BE2C (cell line): ENCODE measurements at places on chromosomes 7 and 10.

- no peak for DNase-seq
Measured at GRCh38 chr7:106108991-106109390, 3.1 kb downstream of the SYPL1 start.

DNA sequence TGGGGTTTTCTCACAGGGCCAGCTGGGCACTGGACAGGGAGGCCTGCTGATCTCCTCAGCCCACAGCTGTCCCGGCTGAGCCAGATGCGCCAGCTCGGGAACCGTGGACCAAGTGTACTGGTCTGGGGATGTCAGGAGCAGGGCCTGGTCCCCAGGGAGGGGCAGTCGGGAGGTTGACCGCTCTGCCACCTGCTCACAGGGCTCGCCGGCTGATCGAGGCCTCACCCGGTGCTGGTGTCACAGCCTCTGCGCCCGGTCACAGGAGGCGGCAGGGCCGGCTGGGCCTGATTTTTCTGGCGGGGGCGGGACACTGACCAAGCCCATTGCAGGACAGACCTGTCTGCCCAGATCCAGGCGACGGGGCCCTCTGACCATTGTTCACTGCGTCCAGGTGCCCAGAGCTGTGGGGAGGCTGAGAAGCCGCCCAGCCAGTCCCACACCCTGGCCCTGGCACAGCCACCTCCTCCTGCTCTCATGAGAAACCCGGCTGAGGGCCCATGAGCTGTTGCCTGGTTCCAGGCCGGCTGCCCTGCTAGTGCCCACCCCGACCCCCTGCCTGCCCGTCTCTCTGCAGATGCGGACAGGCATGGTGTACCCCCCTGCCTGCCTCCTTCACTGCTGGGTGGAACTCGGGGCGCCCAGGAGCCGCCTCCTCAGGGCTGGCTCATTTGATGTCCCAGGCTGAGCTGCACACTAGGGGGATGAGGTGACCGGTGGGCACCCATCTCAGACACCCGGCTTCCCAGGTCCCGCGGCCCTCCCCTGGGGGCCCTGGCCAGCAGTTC is 3.0 kb upstream of the TMEM184A start:
- DNase-seq: peak; percentile 18

DNA sequence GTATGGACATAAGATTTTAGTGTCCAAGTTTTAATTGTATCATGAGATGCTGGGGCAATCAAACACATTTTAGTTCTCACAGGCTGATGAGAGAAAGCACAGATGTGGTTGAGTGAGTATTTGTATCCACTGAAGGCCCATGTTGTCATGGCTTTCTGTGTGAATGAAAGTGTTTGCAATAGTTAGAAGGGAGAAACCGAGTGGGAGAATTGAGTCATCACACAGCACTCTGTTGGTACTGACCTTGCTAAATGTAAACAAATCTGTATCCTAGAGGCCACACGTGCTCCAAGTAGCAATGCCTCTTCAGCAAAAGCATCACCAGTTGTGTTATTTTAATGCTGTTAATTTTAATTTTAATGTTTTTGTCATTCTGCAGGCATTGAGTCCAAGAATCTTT is 121.2 kb downstream of the EMX2 start:
- no peak for DNase-seq

GRCh38 chr7:78514634-78515033 is 716.1 kb downstream of the PHTF2 start:
- no peak for DNase-seq

DNA sequence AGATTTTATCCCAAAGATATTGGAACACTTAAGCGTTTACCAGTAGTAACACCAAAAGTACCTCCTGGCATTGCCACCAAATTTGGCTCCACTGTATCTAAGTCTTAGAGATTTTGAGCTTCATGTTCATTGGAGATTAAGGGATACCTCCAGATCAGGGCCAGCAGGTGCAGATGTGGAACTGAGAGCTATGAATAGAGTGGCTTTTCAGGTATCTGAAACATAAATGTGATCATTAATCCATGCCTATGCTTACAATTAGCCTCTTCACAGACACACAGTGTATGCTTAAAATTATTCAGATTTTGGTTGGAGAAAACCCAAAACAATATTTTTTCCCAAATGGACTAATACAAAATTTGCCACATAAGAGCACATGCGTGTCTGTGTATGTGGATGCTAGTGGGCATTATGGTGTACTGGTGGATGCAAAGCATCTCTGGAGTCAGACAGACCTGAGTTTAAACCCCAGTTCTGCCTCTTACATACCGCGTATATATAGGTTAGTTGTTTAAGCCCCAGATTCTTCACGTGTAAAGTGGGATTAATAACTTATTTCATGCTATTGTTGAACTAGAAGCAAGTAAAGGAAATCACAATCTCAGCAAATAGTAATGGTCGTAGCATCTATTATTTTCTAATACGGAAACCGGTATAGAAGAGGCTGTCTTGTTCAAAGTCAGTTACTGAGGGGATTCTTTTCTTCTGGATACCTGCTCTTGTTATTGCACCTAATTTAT is 6.8 kb upstream of the LRRC4 start:
- no peak for DNase-seq

DNA sequence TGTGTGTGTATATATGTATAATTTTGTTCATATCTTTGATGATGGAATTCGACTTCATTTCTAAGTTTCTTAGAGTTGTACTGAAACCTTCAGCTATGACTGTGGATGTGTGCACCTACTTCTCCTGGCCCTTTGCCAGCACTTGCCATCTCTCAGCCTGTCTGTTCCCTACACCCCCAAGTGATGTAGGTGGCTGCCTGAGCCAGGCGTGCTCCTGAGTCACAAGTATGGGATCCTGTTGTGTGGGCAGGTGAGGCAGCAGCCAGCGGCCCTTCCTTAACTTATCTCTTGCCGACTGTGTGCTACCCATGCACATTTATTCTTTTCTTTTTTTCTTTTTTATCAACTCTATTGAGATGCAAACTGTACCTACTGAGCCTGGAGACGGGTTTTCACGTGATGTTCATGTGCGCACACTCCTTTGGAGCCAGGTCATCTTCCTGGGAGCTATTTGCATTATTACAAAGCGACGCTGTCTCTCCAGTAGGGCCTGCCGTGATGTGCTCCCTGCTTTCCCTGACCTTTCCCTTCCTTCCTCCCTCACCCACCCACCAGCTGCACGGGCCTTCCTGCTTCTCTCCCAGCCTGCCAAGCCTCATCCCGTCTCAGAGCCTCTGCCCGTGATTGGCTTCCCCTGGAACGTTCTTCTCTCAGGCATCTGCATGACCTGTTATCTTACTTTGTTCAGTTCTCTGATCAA is 31.3 kb upstream of the GALNT11 start:
- peak; percentile 30 for DNase-seq

DNA sequence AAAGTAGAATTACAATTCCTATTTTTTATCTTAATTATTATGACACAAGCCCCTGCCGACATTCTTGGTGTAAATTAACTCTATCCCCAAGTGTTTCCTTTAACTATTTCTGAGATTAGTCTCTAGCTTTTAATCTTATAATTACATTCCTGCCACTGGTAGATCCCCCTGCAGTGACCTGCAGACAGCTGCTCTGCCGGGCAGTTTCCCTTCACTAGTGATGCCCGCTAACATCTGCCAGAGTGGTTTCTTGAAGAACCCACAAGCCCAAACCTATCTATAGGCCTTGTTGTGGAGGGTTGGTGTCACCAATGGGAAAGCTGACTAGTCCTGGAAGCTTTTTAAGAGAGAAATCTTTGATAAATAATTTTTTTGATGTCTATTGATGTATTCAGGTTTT is 50.0 kb downstream of the ADAM22 start:
- DNase-seq: no peak

DNA sequence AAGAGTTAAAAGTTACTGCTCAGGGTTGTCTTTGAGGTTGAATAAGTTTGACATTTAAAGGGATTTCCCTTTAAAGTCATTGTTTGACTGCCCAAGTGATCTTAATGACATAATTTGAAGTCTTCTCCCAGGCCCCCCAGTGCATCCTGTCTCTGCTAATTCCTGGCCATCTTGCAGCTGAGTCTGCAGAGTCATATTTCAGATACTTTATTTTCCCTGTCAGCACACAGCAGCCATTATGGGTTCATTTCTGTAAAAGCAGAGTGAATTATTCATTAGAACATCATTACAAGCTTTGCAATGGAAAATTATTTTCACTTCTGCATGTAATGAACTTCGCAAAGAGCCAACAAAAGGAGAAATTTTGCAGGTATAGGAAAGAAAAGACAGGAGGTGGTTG is 536.6 kb downstream of the GALNT17 start:
- DNase-seq: no peak

DNA sequence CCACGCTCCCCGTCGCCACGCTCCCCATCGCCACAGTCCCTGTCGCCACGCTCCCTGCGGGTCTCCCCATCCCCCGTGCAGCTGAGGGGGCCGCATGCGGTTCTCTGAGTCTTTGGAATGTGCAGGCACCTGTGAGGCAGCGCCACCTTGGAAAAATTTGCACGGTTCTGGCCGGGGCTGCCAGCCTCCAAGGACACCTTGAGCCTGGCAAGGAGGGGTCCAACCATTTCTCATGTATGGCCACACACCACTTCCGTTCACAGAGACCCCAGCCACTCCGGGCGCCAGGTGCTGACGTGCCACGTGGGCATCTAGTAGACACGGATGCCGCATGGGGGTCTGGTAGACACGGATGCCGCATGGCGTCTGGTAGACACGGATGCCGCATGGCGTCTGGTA is 70.5 kb upstream of the ADGRA1 start:
- no peak for DNase-seq

- DNase-seq: no peak
Measured at GRCh38 chr7:82284936-82285519, 158.5 kb downstream of the CACNA2D1 start.

- DNase-seq: no peak
Measured at GRCh38 chr7:143355450-143356385, 6.8 kb downstream of the FAM131B start.

DNA sequence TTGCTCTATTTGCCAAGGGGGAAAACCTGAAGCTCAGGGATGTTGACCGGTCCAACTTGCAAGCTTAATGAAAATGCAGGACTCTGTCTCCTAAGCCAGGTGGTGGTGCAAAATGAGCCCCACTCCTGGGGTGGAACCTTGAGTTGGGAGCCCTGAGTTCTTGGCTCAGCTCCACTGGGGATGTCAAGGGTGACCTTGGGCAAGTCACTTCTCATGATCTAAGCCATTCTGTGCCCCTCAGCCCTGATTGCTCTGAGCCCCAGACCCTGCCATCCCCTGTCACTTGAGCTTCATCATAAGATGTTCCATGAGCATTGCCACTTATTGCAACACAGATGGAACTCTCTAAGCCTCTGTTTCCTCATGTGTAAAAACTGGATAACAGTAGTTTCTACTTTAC is 33.9 kb downstream of the MYL10 start:
- DNase-seq: no peak

DNA sequence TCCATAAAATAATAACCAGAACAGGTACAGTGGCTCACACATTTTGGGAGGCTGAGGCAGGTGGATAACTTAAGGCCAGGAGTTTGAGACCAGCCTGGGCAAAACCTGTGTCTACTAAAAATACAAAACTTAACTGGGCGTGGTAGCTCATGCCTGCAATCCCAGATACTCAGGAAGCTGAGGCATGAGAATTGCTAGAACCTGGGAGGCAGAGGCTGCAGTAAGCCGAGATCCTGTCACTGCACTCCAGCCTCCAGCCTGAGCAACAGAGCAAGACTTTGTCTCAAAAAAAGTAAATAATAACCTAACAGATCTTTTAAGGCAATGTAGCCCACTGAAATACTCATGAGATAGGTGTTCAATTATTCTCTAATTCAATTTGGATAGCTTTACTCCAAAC is 107.1 kb upstream of the ASAH2 start:
- no peak for DNase-seq

GRCh38 chr10:70964245-70964644 is 75.9 kb upstream of the PCBD1 start:
- DNase-seq: no peak

DNA sequence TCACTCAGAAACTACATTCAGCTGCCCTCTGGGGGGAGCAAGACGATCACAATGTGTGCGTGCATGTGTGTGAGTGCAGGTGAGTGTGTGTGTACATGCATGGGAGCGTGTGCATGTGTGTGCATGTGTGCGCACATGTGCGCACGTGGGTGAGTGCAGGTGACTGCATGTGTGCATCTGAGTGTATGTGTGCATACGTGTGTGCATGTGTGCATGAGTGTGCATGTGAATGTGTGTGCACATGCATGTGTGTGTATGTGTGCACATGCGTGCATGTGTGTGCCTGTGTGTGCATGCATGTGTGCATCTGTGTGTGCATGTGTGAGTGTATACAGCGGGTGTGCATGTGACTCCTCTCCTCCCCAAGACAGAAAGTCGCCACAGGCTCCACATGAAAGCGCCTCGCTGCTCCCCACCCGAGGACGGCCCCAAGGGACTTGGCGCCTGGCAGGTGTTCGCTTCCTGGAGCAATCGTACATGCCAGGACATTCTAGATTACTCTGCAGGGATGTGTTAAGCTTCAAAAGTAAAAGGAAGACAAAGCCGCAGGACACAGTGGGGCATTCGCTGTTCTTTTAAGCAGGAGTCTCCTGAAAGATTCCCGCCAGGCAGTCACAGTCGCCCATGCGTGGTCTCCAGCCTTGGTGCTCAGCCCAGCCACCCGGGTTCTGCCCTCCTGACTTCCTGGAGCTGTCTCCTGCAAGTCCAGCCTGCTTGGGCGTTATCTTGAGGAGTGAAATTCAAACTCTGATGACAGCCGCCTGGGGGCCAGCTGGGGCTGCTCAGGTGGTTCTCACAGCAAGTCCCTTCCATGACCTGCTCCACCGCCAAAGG is 42.0 kb upstream of the ADGRA1 start:
- no peak for DNase-seq

DNA sequence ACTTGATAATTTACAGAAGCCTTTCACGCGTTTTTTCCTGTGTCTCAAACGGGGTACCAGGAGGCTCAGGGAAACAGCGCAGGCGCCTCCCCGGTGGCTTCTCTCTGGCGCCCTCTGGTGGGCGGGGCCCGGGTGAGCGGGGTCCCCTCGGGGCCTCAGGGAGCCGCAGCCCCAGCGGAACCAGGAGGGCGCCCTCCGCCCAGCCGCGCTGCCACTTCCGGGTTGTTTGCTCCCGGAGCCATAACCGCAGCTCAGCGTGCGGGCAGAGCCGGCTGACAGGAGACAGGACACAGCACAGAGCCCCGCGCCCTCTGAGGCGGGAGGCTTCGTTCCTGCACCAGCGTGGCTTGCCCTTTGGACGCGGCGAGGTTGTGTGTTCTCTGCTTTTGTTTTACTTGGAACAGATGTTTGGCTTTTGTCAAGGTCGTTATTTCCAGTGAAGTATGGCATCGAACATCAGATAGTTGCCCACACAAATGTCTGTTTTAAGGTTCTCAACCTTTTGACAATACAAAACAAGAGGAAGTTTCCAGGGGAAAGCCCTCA is 6.9 kb upstream of the CYP2E1 start:
- DNase-seq: peak; percentile 85

DNA sequence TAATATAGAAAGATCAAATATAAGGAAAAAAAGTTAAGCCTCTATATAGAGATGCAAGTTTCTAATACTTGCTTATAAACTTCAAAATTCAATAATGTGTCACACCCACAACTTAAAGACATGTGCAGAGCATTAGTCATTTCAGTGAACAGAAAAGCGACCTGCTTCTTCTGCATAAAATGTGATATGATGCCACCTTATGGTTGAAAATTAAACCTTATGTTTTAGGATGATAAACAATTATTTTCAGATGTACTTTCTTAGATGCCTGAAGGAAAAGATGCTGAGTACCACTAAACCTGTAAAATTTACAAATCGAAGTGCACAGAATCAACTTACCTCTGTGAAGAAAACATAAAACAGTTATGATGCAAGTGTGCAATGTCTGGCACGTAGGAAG is 96.0 kb downstream of the MTERF1 start:
- no peak for DNase-seq
